ENCODE measurements at places on chromosomes 2 and 18. TPM values are rescaled to one million over a fixed set of nuclear protein-coding genes. Genes with fewer than 3 reads are reported as not detected.

The B3GNT7 gene
- 2.8 TPM for total RNA-seq

The PDE1A gene
- 6.2 TPM for total RNA-seq

The ERBB4 gene
- 17.8 TPM for total RNA-seq

The TTR gene
- not detected for total RNA-seq

The CYP20A1 gene
- 33.6 TPM for total RNA-seq
